Mesothelial cell of epicardium (in vitro differentiated cells): ENCODE measurements at places on chromosomes 12 and 14. TPM values are rescaled to one million over a fixed set of nuclear protein-coding genes. Genes with fewer than 3 reads are reported as not detected.

The IGF1 gene
- 62.2 to 76.8 TPM (median 66.9 TPM) in 3 replicates for total RNA-seq

The GPR132 gene
- total RNA-seq, result 1.0 to 1.6 TPM (median 1.1 TPM) in 3 replicates

The TBC1D30 gene
- 2.8 to 3.7 TPM (median 3.1 TPM) in 3 replicates for total RNA-seq

The PTPRO gene
- total RNA-seq, result 2.1 to 4.3 TPM (median 2.6 TPM) in 3 replicates

The CMKLR1 gene
- 0.87 to 1.7 TPM (median 1.4 TPM) in 3 replicates for total RNA-seq

The TSPAN11 gene
- total RNA-seq, result 19.7 to 20.6 TPM (median 19.8 TPM) in 3 replicates

The TAS2R7 gene
- total RNA-seq, result 0.20 to 0.40 TPM (median 0.20 TPM) in 3 replicates

The ZFYVE1 gene
- 18.3 to 23.1 TPM (median 21.4 TPM) in 3 replicates for total RNA-seq

The KRT83 gene
- total RNA-seq, result not detected in 3 replicates
